ENCODE measurements at places on chromosomes 7 and 10.

DNA sequence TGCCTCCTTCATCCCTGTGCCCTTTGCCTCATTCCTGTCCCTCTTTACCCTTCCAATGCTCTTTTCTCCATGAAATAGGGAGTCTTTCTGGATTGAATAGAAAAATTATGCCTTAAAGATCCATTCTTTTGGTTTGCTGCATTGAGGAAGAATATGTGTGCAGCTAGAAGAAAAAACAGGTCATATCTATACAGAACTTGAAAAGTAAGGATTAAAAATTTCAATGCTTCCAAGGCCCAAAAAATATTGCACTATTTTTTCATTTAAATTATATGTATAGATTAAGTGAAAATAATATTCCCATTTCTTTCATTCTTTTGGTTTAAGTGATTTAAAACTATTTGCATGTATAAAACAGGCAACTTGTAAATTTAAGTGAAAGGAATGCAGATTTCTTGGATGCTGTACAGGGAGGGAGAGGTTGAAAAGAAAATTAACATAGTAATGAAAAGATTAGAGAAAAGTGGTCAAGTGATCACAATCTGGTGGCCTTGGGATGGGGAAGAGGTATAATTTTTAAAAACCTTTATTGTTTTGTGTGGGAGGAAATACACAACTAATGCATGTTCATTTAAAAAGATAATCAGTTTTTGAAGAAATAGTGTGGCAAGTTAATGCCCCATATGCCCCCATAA, 18.5 kb upstream of the EVX1 start:
- no peak for DNase-seq

GRCh38 chr7:155618708-155619633, 25.5 kb upstream of the RBM33 start:
- no peak for DNase-seq

DNA sequence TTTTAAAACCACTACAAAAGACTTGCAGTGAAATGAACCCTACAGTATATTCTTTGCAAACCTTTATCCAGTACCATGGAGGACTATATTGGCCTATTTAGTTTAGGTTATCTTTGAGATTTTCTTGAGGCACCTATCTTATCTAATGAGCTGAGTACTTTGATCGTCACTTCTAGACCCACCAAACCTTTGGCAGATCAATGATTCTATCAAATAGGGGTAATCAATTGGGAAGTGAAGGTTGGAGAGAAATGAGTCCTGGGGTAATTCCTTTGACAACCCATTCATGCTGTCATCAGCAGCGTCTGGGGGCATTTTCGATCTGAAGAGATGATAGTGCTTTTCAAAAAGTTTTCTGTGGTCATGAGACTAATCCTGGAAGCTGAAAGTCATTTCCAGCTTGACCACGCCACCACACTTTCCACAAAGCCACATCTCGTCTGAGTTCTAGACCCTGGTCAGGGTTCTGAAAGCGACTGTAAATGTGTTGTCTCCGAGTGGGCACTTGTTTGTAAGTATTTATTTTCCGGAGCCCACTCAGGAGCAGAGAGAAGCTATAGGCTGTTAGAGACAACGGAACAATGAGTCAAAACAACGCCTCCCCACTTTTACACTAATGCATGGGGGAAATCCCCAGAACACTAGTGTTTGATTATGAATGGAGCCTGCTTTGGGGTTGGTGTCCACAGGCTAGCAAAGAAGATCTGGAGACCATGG, 4.8 kb downstream of the EGR2 start:
- DNase-seq: peak; percentile 51

GRCh38 chr7:151659219-151659618, 139.5 kb upstream of the RHEB start:
- no peak for DNase-seq

- no peak for DNase-seq
These were observed 100.2 kb downstream of the TPK1 start for GRCh38 chr7:144735505-144736276.

- DNase-seq: no peak
These were observed 19.9 kb upstream of the ZEB1 start for GRCh38 chr10:31299119-31299518.

GRCh38 chr7:151087245-151088018, 1.2 kb downstream of the AGAP3 start:
- peak; percentile 8 for DNase-seq

DNA sequence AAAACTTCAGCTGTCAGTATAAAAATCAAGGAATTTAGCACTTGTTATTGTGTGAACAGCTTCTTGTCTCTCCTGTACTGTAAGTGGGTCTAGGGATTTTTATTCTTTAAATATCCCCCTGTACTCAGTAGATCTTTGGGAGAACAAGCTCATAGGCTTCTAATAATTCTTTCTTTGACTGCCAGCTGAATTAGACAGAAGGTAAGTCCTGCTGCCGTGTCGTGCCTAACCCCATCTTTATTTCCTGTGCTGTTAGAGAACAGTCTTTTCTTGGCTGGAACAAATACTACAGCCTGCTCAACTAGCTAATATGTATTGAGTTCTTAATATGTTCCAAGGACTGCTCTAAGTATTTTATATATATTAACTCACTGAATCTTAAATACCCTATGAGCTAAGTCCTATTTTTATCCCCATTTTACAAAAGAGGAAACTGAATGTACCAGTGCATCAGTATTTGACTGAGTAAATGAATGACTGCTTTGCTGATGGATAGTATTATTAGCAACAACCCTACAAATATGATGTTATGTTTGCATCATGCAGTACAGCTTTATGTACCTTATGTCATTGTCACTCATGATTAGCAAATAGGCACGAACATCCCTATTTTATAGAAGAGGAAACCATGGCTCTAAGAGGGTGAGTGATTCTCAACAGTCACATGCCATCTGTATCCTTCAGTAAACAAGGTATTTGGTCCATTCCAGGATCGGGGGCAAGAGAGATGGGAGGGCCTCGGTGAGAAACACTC, 5.5 kb upstream of the DUSP5 start:
- DNase-seq: no peak

- no peak for DNase-seq
These were observed 17.5 kb upstream of the ENO4 start for GRCh38 chr10:116831790-116832189.

DNA sequence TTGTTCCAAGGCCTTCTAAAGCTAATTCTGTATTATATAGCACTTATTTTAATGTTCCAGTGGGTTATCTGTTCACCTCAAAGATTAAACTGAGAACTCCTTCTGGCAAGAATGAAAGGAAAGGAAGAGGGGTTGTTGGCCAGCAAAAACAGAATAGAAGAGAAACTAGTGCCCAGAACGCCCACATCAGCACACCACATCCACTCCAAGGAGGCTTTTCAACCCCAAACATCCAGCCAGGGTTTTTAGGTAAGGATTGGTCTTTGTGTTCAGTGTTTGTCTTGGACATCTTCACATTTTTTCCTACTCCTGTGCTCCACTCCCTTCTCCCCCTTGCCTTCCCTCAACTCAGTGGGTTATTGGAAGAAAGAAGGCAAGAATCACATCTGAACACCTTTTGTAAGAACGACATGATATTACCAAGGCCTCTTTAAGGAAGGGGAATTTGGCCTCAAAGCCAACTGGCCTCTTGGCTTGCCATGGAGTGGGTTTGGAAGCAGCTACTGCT, 55.8 kb downstream of the BICC1 start:
- no peak for DNase-seq

DNA sequence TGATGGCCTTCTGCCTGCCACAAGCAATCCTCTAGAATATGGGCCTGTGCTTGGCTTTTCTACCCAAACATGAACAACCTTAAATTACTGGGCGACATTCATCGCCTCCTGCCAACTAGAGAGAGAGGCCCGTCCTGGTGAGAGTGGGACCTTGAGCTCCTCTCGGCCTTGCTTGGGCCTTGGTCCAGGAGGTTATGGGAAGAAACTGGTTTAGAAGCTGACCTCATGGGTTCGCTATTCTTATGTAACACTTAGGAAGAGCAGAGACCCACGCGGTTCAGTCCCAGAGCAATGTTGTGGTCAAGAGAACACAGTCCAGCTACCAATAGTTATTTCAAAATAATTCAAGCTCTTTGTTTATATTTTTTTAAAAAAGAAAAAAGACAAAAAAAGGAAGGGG, 176.3 kb upstream of the ZNF32 start:
- DNase-seq: no peak

DNA sequence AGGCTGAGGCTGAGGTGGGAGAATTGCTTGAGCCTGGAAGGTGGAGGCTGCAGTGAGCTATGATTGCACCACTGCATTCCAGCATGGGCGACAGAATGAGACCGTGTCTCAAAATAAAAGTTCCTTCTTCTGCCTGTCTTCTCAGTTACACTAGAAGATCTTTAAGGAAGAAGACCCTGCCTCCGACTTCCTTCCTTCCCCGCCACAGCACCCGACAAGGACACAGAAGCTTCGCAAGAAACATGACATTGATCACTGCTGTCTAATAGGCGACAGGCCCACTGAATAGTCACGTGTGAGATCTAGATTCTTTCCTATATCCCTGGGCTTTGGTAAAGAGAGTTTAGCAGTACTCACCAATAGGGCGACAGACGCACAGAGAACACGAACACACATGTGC, 118.2 kb downstream of the PRPF18 start:
- no peak for DNase-seq

- DNase-seq: no peak
These were observed 71.6 kb upstream of the BAIAP2L1 start for GRCh38 chr7:98472521-98472954.

DNA sequence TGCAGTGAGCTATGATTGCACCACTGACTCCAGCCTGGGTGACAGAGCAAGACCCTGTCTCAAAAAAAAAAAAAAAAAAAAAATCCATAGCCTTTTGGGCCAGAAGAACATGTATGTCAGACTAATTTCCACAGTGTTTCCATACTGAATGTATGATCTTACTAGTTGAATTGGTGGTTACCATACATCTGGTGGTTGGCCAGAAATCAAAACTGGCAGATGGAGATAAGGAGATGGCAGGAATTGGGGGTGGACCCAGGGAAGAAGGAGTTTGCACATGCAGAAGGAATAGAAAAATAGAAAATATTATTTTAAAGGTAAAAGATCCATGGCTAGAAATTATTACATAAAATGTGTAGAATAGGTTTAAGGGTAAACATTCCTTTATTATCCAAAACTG, 3.7 kb upstream of the ATOH7 start:
- no peak for DNase-seq

DNA sequence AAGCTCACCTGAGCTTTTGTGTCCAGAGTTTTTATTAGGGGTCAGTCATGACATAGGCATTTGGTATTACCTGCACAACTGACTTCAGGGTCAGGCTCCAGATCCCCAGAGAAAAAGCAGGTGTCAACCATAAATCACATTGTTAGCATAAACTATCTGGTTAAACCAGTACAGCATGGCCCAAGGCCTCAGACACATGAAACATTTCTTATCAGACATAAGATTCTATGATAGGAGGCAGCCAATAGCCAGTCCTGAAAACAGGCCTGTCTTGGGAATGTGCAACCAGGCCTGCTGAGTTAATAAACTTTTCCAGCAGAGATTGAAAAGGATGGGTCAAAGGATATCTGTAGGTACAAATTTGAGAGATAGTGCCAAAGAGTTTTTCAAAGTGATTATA, 116.1 kb downstream of the TPST1 start:
- DNase-seq: no peak

Data from stimulated activated CD8-positive, alpha-beta memory T cell treated with anti-CD3 and anti-CD28 coated beads, Interleukin-12 subunit alpha, Interleukin-12 subunit beta, amount 100 ng/mL, for 1 hour (primary cell).